ENCODE measurements at places on chromosomes 3 and 15.

DNA sequence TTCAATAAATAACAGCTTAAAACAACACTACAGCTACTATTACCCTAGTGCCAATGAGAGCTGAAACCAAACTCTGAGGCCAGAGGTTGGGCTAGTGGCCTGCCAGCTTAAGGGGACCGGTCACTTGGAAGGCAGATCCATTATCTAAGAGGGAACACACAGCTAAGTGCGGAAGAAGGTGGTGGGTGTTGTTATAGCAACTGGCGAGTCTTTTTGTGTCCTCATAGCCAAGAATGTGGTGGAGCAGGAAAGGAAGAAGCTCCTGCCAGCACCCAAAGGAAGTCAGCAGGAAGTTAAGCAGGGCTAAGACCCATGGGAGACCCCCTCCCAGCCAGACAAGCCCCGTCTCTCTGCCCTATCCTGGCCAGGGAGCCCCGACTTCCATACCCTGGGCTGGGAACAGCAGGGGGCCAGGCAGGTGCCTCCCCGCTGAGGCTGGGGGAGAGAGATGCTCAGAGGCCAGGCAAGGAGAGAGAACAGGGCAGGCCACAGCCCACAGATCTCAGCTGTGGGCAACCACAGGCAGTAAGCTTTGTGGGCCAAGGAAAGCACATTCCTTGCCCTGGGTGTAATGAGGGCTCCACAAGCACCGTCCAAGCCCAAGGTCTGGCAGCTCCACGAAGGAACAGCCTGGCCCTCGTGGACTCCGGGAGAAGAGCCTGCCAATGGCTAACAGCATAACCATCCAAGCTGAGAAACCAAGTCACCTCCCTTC lies 34.0 kb upstream of the HRH1 start:
- no peak for DNase-seq

- DNase-seq, result no peak
These were observed 69.4 kb downstream of the SLCO3A1 start for GRCh38 chr15:91922646-91923547.

GRCh38 chr3:117304681-117305080 lies 595.1 kb downstream of the TUSC7 start:
- DNase-seq, result no peak

DNA sequence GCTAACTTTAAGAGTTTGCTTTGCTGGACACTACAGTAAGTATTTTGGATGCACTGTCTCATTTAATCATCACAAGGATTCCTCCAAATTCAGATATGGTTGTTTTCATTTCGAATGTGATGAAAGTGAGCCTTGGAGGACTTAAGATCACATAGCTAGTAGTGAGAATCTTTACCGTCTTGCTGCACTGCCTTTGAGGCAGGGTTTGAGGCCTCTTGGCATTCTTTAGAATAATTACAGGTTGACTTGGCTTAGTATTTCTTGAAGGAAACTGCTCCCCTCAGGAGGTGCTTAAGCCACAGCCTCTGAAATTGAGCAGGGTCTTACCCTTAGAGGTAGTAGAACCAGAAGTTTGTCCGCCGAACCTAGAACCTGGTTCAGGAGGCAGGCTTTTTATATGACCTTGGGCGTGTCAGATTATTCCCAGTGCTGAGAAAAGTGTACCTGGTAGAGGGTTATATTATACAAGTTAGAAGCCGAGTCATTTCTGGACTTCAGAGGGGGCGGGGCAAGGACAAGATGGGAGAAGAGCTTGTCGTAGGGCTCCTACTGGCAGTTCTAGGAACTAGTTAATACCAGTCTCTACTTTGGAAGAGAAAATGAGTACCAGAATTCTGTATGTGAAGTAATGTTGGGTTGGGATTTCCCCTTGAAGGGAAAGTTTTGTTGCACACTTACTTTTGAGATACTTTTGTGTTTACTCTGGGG lies 1.1 kb downstream of the TFG start:
- DNase-seq, result peak; percentile 80

GRCh38 chr3:59809710-59810444 lies 760.1 kb upstream of the CFAP20DC start:
- peak; percentile 13 for DNase-seq

DNA sequence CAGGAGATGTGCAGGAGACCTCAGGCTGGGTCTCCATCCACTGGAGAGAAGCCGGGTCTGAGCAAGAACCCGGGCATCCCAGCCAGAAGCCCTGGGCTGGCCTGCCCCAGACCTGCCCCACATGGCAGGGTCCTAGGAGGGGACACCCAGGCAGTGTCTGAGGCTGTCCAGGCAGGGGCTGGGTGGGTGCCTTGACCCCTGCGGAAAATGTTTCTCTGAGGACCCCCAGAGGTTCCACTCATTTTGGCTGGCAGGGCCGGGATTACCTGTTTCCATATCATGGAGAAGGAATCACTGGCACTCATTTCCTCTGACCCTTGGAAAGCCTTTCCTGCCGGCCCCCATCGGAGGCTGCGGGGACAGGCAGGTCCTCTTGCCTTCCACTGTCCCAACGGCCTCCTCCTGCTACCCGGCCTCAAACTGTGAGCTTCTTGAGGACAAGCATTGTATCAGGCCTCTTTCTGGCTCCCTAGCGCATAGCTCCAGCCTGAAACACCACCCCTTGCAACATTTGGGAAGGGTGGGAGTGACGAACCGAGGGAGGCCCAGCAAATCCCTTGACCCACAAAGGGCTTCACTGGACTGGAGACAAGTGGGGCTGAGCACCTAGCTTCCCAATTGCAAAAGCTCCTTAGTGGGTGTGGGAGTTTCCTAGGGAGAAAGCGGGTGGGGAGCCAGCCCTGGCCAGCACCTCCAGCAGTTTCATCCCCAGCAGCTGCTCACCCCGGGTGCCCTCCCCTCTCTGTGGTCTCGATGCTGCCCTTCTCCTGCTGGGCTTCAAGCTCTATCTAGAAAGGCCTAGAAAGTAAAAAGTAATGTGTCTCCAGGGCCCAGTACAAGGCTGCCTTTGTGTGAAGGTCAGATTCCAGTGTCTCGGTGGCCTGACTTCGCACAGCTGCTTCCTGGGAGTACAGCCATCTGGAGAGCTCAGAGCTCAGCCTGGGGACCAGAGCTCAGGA lies 29.7 kb downstream of the ACSBG1 start:
- no peak for DNase-seq

DNA sequence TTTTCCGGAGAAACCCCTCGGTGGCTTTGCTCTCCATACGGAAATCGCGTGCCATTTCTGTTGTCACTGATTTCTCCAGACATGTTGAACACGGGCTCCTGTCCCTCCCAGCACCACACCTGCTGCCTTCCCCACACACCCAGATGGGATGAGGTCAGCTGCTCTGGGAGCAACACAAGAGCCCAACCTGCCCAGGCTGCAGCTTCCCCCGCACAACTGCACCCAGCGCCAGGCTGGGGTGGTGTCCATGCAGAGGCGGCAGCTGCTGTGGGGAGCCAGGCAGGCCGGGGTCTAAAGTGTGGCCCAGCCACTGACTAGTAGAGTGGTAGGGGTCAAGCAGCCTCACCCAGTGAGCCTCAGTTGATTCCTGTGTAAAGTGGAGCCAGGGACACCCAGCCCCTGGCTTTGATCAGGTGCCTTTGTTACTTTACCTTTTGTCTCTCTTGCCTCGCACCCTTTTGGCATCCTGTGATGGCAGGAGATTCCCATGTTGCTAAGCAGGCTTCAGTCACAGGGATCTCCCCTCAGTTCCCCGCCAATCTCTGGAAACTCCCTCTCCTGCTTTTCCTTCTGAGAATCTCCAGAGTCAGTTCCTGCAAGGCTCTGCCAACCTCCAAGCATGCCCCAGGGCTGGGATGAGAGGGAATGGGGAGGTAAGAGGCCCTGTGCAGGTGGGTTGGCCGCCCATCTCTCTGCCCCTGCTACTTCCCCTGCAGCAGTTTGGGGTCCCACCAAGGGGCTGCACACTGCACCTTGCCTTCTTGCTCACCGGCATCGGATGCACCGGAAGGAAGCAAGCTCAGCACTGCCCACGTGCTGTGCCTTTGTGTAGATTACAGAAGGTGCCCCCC lies 91.8 kb upstream of the ALDH1A3 start:
- no peak for DNase-seq

- no peak for DNase-seq
These were observed 121.0 kb downstream of the ASB7 start for GRCh38 chr15:100723315-100723801.

GRCh38 chr15:40367686-40368611 lies 9.9 kb downstream of the DISP2 start:
- DNase-seq, result peak; percentile 92

GRCh38 chr3:61777483-61777882 lies 216.1 kb downstream of the PTPRG start:
- DNase-seq, result no peak

DNA sequence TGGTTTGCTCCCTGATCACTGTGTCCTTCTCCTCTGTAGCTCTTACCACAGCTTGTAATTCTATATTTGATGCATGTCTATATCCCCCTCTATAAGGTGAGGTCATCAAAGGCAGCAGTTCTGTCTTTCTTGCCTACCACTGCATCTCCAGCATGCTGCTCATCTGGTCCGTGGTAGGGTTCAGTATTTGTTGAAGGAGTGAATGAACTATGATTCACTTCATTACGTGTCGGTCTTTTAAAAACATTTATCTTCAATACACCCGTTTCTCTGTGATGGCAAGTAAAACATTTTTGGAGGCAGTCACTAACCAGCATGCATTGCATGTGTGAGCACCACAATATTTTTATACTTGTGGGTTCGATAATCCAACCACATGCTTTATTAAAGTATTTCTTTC lies 27.6 kb downstream of the CHST14 start:
- no peak for DNase-seq

DNA sequence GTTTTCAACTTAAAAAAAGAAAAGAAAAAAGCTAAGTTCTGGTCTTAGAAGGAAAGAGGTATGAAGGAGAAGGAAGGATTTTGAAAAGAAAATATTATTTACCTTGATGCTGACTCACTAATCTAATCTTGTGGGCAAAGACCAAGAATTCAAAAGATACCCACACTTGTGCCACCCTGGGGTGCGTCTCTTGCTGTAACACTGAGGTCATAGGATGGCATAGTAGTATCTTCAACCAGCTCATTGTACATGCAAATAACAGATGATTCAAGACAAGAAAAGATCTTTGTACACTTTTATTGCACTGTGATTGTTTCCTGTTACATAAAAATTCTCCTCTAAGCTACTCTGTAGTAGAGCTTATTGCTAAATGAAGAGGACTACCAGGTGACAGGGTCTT lies 17.3 kb downstream of the PLS1 start:
- peak; percentile 46 for DNase-seq

DNA sequence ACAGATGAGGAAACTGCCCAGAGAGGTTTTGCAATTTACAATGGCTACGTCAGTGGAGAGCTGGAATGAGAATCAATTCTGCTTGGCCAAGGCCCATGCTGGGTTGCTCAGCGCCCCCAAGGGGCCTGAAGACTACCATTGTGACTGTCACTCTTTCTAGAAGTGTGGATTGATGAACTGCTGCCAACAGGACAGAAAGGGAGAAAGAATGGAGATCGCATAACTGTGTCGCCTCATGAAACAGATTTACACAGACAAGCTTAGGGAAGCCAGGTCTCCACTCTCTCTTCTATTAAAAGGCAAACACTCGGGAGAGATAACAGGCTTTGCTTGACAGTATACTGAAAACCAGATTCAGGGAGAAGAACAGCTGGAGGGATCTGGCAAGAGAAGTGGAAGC lies 160.0 kb downstream of the STT3B start:
- DNase-seq, result peak; percentile 7

GRCh38 chr3:39383045-39383880 lies at the start of gene SLC25A38:
SLC25A38 (plus strand) TSS chr3:39383370; CDS start chr3:39383725, 355 bp downstream.
- DNase-seq, result peak; percentile 93
